ENCODE measurements at places on chromosomes 7 and 10.

GRCh38 chr7:139613971-139614411, 90.5 kb downstream of the CLEC2L start:
- DNase-seq = no peak

DNA sequence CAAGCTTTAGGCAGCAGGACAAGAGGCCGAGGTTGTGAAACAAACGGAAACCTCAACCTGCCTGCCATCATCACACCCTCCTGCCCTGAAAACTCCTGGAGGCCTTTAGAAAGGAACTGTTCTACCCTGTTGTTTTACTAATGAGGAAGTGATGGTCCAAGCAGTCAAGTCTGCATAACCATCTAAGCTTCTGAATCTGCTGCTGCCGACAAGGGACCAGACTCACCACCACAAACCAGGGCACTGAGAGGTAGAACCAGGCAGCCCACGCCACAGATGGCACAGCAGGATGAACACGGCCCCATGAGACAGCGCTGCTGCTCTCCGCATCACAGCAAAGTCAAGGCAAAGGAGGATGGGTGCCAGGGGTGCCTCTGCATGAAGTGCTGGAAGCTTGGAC, 209.4 kb downstream of the CELF2 start:
- no peak for DNase-seq

GRCh38 chr7:157684157-157684908, 347.5 kb downstream of the DNAJB6 start:
- DNase-seq = no peak

- no peak for DNase-seq
These were observed 185.5 kb downstream of the SGMS1 start for GRCh38 chr10:50438049-50438936.

DNA sequence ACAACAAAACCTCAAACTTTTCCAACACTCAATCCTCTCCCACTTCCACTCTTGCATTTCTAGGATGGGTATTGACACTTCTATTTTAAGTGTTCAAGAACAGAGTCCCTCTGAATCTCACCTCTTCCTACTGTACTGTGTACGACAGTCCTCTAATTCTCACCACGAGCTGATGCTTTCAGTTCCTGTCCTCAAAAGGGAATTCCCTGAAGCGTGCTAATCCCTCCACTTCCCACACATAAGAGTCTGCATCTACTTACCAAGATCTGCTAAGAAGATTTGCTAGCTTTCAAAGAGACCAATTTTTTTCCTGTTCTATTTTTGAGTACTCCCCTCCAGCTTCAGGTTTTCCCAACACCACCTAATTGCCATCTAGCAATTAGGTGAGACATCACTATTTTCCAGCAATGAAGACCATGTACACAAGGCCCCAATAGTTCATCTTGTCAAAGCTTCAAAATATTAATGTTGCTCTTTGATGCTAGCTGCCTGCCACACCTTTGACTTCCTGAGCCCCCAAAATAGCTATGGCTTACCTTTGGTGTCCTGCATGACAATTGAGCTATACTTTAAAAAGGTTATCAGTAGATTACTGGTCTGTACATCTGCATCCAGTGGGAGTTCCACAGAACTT, 54.4 kb downstream of the ARMH3 start:
- no peak for DNase-seq

- DNase-seq = peak; percentile 8
These were observed 109.2 kb downstream of the DPY19L1 start for GRCh38 chr7:34928052-34928451.

GRCh38 chr7:151968357-151968756, 12.1 kb downstream of the GALNTL5 start:
- DNase-seq = no peak

DNA sequence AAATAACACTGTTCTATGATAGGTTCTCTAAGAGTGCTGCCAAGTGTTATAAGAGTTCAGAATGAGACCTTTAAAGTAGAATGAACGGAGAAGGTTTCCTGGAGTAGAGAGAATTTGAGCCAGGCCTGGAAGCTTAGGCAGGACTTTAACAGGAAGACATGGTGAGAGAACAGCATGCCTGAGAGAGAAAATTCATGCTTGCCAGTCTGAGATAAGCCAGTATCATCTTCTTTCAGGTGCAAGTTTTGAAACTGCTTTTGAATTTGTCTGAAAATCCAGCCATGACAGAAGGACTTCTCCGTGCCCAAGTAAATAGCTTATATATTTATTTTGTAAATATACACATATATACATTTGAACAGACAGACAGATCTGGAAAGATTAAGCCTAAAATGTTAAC, 22.1 kb downstream of the ARMC10 start:
- DNase-seq = no peak

DNA sequence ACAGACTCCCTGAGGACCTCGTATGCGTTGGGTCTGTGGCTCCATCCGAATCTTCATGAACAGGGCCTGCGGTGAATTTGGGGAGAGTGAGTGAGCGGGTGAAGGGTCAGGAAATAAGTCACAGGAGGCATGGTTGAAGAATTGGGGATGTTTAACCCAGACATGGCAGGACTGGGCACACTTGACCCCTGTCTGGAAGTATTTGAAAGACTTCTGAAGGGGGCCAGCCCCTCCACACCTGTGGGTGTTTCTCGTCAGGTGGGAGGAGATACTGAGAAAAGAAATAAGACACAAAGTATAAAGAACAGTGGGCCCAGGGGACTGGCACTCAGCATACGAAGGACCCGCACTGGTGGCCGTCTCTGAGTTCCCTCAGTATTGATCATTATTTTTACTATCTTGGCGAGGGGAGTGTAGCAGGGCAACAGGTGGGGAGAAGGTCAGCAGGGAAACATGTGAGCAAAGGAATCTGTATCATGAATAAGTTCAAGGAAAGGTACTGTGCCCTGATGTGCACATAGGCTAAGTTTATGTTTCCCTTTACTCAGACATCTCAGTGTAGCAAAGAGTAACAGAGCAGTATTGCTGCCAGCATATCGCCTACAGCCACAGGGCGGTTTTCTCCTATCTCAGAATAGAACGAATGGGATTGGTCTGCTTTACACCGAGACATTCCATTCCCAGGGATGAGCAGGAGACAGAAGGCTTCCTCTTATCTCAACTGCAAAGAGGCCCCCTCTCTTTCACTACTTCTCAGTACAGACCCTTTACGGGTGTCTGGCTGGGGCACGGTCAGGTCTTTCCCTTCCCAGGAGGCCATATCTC, 38.2 kb upstream of the PFKFB3 start:
- no peak for DNase-seq

- no peak for DNase-seq
These were observed 23.6 kb upstream of the HYAL4 start for GRCh38 chr7:123821320-123821719.

DNA sequence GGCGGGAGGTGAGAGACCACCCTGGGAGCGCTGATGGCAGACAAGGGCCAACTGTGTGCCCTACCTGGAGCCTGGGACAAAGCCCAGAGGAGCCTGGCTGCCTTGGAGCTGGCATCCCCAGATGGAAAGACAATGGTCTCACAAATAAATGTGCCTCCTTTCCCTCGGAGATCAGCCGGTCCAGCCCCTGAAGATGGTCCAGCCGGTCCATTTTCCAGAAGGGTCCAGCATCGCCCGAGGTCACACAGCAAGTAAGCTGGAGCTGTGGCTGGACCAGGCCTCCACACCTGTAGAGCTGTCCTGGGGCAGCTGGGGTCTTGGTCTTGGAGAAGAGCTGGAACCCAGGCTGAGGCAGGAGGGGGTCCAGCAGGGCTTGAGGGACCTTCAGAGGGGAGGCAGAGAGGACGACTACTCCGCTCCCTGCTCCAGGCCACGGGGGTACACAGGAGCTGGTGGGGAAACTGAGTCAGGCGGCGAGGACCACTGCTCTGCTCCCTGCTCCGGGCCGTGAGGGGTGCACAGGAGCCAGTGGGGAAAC, 3.6 kb downstream of the ELFN1 start:
- DNase-seq = no peak

Measured in KBM-7 (cell line).